ENCODE measurements at places on chromosomes 7 and 10. TPM values are rescaled to one million over a fixed set of nuclear protein-coding genes. Genes with fewer than 3 reads are reported as not detected.

LRMDA gene
- 4.3 TPM for total RNA-seq

AGR2 gene
- total RNA-seq: 93.9 TPM

UNC5B gene
- 0.88 TPM for total RNA-seq

HYAL4 gene
- total RNA-seq: not detected

CPN1 gene
- total RNA-seq: 0.24 TPM

TET1 gene
- total RNA-seq: 0.57 TPM

MICU1 gene
- 60.4 TPM for total RNA-seq

LGI1 gene
- total RNA-seq: not detected

GIMAP8 gene
- not detected for total RNA-seq

UNCX gene
- not detected for total RNA-seq

CYP2C8 gene
- not detected for total RNA-seq

NKX2-3 gene
- total RNA-seq: not detected

LRRC18 gene
- not detected for total RNA-seq

CHCHD2 gene
- 669 TPM for total RNA-seq

RBP4 gene
- 8.8 TPM for total RNA-seq

CXCL12 gene
- total RNA-seq: 0.14 TPM

INA gene
- total RNA-seq: 31.4 TPM

CNPY1 gene
- total RNA-seq: not detected

NYAP1 gene
- 2.3 TPM for total RNA-seq

PRLHR gene
- total RNA-seq: not detected

GNGT1 gene
- total RNA-seq: not detected

CYP3A7 gene
- total RNA-seq: not detected

SUN3 gene
- not detected for total RNA-seq

CALML3 gene
- not detected for total RNA-seq

PKD2L1 gene
- total RNA-seq: 0.03 TPM

MUC3A gene
- 17.8 TPM for total RNA-seq

AHCYL2 gene
- 6.3 TPM for total RNA-seq

TUBB8 gene
- 0.12 TPM for total RNA-seq

GLCCI1 gene
- total RNA-seq: 1.0 TPM
